NCI-H460 (cell line): ENCODE measurements at places on chromosomes 11 and 22. TPM values are rescaled to one million over a fixed set of nuclear protein-coding genes. Genes with fewer than 3 reads are reported as not detected.

GRCh38 chr11:46162700-46163099 is 41.4 kb upstream of the PHF21A start:
- DNase-seq, result no peak

- no peak for DNase-seq
Observed at GRCh38 chr11:126341760-126342161, 13.7 kb upstream of the ST3GAL4 start.

The MS4A3 gene
- total RNA-seq, result not detected in 2 replicates

DNA sequence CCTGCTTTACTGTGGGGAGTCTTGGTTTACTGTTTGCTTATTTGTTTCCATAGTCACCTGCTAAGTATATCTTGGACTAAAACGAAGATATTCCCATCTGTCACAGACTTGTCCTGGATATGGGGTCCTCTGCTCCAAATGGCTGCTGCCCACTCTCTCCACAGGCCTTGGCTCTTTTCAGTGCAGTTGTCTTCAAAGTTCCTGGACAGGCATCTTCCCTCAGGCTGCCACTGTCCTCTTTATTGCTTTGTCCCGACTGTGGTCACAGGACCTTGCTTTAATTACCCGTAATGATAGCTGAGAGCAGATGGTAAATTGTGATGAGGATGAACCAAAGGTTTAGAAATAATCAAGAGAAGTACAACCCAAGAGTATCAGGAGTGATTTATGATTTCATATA is 713.9 kb upstream of the CCDC179 start:
- no peak for DNase-seq

- no peak for DNase-seq
Observed at GRCh38 chr22:29700900-29701154, 19.0 kb upstream of the CABP7 start.

The SERPINH1 gene
- 55.5 and 64.7 TPM in 2 replicates for total RNA-seq

- no peak for DNase-seq
Observed at GRCh38 chr11:65298131-65298535, 16.5 kb upstream of the CDC42EP2 start.

- DNase-seq, result no peak
Observed at GRCh38 chr11:80007616-80008015, 566.8 kb upstream of the TENM4 start.

DNA sequence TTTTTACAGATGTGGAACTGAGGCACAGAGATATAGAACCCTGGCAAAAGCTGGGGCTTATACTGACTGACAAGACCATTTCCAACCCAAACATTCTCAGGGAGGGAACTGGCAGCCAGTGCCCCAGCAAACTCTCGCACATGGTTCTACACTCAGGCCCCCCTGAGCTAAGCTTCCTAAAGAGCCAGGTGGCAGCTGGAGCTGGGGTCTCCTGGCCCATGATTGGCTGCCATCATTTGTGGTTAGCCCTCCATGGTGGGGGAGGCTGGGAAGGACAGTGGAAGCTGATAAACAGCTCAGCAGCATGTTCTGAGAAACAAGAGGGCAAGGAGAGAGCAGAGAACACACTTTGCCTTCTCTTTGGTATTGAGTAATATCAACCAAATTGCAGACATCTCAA is at the start of gene RAG1:
Gene RAG1 (plus strand): TSS at position 314 of the 400 bp plus-strand sequence. CDS start 5,298 bp downstream, outside the sequence.
- no peak for DNase-seq

The MPZL3 gene
- total RNA-seq, result 3.4 and 3.6 TPM in 2 replicates

The C11orf87 gene
- total RNA-seq, result not detected in 2 replicates

The C22orf15 gene
- not detected in 2 replicates for total RNA-seq

The ACTN3 gene
- not detected in 2 replicates for total RNA-seq

DNA sequence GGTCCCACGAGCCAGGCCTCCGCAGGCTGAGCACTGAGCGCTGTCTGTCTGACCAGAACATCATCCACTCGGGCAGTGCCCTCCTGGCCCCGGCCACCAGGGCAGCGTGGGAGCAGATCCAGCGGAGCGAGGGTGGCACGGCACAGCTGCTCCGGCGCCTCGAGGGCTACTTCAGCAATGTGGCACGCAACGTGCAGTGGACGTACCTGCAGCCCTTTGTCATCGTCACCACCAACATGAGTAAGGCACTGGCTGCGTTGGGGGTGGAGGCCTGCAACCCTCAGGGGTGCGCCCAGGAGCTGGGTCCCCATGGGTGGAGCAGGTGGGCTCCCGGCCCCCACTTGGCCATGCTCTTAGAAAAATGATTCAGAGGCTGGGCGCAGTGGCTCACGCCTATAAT is 49.7 kb upstream of the PRODH start:
- DNase-seq, result no peak

DNA sequence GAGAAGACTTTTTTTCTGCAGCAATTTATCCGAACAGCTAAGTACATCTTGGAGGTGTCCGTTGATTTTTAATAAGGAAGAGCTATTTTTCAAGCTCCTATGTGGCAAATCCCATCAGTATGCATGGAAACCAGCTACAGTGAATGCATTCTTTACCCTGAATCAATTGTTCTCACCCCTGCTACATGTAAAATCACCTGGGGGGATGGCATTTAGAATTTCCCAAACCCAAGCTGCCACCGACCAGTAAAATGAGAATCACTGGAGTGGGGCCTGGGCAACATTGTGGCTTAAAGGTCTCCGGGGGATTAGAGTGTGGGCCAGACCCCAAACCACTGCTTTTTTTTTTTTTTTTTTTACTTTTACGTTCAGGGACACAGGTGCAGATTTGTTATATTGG is 2.8 kb upstream of the ZNF195 start:
- DNase-seq, result no peak

DNA sequence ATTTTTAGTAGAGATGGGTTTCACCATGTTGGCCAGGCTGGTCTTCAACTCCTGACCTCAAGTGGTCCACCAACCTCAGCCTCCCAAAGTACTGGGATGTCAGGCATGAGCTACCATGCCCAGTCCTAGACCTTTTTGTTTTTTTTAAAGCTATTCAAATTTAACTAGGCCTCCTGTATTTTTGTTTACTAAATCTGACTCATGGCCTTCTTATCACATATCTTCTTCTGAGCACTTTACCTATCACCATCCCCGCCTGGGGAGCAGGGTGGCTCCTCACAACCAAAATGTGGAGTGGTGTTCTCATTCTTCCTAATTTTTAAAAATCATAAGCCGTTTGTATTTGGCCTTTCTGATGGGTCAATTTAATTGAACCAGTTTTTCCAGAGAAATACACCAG is 92.6 kb downstream of the DBX1 start:
- no peak for DNase-seq

- no peak for DNase-seq
Observed at GRCh38 chr11:67270256-67271204, 4.3 kb downstream of the GRK2 start.

The C22orf31 gene
- not detected in 2 replicates for total RNA-seq

The GLB1L3 gene
- 0.54 and 0.61 TPM in 2 replicates for total RNA-seq

- no peak for DNase-seq
Observed at GRCh38 chr22:36966851-36967540, 52.3 kb downstream of the TST start.

DNA sequence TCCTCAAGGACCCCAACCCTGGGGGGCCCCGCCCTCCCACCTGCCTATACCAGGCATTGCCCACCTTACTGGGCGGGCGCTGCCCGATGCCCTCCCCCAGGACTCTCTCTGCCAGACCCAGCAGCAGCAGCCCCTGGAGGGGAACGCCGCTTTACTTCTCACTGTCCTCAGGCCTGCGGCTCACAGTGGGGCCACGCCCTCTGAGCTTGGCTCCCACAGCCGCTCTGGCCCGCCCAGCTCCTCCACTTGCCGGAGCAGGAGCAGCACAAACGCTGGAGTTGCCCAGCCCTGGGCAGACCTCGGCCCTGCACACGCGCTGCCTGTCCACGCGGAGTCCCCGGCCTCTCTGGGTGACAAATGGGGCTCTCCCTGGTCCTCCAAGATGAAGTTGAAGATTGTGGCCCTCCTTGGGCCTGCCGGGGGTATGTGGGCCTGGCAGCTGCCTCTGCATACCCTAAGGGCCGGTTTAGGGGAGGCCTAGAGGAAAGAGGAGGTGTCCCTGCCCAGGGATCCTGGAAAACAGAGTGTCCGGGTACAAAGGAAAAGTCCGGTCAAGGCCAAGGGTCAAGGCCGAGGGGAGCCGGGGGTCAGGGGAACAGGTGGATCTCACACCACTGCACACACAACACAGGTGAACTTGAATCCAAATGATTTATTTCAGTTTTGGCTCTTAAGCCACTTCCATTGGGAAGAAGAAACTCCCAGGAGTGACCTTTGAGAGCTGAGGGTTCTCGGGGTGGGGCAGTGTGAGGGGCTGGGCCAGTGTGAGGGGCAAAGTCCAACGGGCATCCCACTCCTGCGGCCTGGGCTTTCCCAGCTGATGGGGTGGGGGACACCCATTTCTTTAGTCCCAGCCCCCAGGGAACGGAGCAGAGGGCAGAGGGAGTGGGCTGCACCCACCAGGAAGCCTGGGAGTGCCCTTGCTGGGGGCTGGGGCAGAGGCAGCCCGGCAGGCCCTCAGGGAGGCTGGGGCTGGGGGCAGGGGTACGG is 674 bp upstream of the BAIAP2L2 start:
- DNase-seq, result peak; percentile 6

The CTNND1 gene
- 42.3 and 50.0 TPM in 2 replicates for total RNA-seq

GRCh38 chr11:7892840-7893254 is 38.2 kb downstream of the OR10A6 start:
- peak; percentile 48 for DNase-seq

DNA sequence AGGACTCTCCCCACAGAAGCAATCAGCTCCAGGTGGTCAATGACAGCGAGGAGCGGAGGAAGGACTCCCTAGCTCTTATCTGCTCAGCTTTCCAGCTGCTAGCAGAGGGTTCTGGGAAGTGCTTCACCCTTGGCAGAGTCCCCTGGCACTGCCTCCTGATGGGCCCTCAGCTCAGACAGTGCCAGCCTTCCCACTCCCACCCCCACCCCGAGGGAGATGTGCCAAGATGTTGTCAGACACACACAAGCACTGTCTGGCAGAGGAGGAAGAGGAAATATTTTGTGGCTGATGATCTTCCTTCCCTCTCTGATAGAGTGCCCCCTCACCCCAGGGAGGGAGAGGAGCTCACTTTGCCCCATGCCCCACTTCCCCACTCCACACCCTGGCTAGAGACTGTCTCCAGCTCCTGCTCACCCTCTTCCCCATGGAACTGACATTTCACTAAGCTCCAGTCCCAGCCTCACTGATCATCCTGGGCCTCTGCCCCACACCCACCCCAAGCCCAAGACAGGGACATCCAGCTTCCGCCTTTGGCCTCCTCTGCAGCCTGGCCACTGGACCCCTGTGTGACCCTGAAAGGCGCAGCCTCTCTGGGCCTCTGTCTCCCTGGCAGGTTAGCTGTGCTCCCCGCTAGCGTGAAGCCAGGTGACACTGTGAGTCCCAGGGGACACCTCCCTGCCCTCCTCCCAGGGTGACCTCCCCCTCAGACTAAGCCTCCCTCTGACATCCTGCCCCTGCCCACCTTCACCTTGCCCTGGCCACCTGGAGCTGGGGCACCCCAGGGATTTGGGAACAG is 44.5 kb downstream of the SLCO2B1 start:
- no peak for DNase-seq

GRCh38 chr11:70578831-70579230 is 180.5 kb downstream of the CTTN start:
- no peak for DNase-seq

DNA sequence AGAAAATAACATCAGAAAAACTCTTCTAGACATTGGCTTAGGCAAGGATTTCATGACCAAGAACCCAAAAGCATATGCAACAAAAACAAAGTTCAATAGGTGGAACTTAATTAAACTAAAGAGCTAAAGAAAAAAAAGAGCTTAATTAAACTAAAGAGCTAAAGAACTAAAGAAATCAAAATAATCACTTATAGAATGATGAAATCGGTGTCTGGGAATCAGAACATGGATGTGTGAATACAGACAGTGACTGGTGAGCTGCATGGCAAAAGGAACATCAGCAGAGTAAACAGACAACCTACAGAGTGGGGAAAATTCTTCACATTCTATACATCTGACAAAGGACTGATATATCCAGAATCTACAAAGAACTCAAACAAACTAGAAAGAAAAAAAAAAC is 41.4 kb downstream of the ZNF280B start:
- no peak for DNase-seq

DNA sequence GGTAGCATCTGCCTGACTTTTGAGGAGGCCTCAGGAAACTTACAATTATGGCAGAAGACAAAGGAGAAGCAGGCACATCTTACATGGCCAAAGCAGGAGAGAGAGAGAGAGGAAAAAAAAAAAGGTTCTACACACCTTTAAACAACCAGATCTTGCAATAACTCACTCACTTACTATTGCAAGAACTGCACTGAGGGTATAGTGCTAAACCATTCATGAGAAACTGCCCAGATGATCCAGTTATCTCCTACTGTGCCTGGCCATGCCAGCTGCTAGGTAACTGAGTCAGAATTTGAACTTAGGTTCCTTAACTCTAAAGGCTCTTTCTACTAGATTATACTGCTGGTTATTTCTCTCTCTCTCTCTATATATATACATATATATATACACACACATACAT is 7.3 kb downstream of the HORMAD2 start:
- DNase-seq, result no peak

- DNase-seq, result no peak
Observed at GRCh38 chr11:868802-869201, 26.1 kb downstream of the TSPAN4 start.

The ABCC8 gene
- not detected in 2 replicates for total RNA-seq

The TRIM48 gene
- not detected in 2 replicates for total RNA-seq

DNA sequence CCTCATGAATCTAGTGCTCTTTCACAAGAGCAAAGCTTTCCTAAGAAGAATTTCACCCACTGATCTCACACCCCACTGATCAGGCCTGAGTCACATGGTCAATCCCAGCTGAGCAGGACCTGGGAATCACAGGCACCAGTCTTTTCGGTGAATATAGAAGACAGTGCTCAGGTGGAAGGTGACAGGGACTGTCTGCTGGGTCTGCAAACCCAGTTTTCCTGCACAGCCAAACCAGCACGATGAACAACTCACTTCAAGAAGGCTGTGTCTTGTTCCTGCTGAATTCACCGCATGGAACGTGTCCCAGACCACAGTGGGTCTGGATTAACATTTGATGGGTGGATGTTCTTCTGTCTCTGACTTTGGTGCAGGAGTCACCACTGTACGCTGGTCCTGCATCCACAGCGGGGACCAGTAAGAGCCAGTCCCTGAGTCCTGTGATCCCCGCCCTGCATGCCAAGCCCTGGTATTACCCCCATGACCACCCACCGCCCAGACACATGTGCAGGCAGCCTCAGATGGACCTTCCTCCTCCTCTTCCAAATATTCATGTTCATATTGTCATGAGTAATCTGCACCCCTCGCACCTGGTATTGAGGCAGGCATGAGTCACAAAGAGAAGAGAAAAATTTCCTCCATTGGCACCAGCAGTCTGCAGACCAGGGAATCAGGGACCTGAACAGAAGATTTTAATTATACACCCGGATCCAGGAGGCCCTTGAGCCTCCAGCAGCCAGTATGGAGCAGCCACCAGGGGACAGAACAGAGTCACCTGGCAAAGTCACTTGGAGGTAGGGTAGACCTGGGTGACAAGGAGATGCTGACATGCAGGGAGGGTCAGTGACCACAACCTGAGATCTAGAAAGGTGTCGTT is 8.6 kb upstream of the IGLL5 start:
- DNase-seq, result no peak

GRCh38 chr22:44665115-44665514 is 36.9 kb upstream of the PRR5 start:
- DNase-seq, result no peak
